ENCODE measurements at places on chromosomes 2 and 18.
A peak's percentile ranks its signal among the peaks of the same experiment; 100 is the strongest.

DNA sequence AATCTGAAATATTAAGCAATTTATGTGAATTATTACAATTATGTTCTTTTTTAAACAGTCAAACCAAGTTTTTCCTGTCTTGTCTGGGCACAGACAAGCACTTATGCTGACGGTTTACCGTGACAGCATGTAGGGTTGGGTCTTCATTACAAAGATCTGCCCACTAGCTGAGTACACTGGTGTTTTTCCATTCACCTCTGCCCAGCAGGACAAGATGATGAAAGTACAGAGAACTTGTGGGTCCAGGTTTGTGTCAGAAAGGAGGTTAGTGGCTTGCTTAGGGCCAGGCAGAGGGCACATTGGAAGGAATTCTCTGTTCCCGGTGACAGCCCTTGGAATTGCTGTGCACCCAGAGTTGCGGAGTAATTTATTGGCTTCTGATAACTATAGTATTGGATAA lies 14.0 kb downstream of the NABP1 start:
- no peak for DNase-seq

GRCh38 chr2:237120916-237121315 lies 35.2 kb downstream of the COPS8 start:
- no peak for DNase-seq

DNA sequence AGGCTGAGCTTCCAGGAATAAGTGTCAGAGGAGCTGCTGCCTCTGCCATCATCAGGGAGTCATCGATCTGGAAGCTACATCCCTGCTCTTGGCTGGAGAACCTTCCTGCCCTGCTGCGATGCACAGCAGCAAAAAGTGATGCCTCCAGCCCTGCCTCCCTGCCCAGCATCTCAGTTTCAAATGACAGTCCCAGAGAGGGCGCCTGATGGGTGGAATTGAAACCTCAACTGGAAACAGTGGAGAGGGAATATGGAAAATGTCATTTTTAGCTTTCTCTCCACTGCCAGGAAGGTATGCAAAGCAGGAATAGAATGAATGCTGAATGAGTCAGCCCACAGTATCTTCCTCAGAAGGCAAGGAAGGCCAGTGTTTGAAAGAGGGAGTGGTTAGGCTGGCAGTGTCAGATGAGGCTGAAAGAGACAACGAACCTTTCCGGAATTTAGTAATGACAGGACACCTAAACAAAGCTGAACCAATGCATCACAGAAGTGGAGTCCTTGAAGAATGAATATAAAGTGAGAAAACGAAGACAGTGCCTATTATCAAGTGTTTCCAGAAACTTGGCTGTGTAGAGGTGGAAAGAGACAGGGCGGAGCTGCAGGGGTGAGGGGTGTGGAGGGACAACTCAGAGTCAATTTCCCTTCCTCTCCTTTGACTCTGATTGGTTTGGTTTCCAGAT lies 153.9 kb upstream of the NDUFV2 start:
- peak; percentile 87 for DNase-seq

GRCh38 chr2:9997936-9998335 lies 45.4 kb upstream of the KLF11 start:
- no peak for DNase-seq

- no peak for DNase-seq
Observed at GRCh38 chr2:227804975-227805374, 8.7 kb upstream of the CCL20 start.

DNA sequence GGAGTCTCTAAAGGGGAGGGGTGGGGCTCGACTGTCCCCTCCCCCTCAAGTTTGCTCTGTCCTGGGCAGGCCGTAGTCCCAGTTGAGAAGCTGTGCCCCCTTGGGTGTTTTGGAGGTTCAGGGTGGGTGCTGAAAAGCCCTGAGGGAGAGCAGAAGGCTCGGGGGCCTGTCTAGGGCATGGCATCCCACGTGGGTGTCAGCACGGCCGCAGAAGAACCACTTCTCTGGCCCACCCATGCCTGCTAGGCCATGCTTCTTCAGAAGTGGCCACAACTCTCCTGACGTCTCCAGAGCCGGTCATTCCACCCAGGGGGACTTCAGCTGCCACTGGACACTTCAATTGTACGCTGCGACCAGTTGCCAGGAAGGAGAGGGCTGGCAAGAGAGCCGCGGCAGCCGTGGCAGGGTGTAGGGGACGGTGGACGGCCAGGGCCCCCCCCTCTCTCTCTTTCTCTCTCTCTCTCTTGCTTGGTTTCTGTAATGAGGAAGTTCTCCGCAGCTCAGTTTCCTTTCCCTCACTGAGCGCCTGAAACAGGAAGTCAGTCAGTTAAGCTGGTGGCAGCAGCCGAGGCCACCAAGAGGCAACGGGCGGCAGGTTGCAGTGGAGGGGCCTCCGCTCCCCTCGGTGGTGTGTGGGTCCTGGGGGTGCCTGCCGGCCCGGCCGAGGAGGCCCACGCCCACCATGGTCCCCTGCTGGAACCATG lies at the start of gene INPP5D:
TSS of gene INPP5D (plus strand) at position 546 of the 704 bp plus-strand sequence. CDS start at position 683, 137 bp downstream.
- DNase-seq = no peak

- DNase-seq = no peak
Observed at GRCh38 chr2:20168727-20169696, 55.9 kb downstream of the SDC1 start.

DNA sequence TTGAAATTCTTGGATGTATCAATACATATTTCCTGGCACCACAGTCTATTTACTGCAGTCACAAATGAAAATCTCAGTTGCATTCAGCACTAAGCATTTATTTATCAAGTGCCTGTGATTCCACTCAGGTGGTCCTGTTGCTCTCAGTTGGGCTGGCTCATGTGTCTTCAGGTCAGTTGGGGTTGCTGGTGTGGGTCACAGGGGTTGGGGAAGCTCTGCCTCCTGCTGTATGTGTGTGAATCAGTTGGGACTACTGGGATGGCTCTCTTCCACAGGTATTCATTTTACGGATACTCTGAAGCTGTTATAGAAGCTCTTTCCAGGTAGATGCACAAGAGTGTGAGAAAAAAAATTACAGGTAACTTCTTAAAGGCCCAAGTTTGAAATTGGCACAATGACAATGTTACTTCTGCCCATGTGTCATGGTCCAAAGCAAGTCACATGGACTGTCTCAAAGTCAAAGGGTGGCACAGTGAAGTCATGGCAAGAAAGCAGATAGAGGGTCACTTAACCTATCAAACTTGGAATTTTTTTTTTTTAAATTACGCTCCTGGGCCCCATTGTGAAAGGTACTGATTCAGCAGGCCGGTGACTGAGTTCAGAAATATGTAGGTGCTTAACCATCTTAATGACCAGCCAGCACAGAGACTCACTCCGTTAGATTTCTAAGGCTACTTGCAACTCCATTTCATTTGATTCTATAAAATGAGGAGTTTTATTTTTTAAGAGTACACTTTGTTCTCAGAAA lies 249.2 kb upstream of the GCFC2 start:
- no peak for DNase-seq

Data from kidney glomerular epithelial cell (primary cell).